T-helper 17 cell (primary cell): ENCODE measurements at places on chromosomes 7 and 10. TPM values are rescaled to one million over a fixed set of nuclear protein-coding genes. Genes with fewer than 3 reads are reported as not detected.

GRCh38 chr10:46518028-46518725 lies 38.3 kb downstream of the GPRIN2 start:
- no peak for DNase-seq

- DNase-seq = no peak
Measured at GRCh38 chr10:104435822-104436221, 82.2 kb downstream of the CFAP58 start.

GRCh38 chr10:12511651-12512050 lies 162.3 kb downstream of the CAMK1D start:
- DNase-seq = no peak

The WDR86 gene
- 24.4 TPM for total RNA-seq

DNA sequence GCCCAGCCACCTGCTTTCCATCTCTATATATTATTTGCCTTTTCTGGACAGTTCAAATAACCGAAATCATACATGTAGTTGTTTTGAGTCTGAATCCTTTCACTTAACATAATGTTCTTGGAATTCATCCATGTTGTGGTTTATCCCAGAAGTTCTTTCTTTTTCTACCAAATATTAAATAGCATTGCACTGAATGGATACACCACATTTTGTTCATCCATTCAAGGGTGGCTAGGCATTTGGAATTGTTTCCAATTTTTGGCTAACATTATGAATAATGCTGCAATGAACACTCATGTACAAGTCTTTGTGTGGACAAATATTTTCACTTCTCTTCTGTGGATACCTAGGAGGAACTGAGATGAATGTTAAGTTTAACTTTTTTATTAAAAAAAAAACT lies 18.0 kb downstream of the DNAJC1 start:
- no peak for DNase-seq

The BLOC1S2 gene
- 40.4 TPM for total RNA-seq

- no peak for DNase-seq
Measured at GRCh38 chr7:92653136-92653535, 62.9 kb upstream of the FAM133B start.

The CLDN4 gene
- 0.23 TPM for total RNA-seq

DNA sequence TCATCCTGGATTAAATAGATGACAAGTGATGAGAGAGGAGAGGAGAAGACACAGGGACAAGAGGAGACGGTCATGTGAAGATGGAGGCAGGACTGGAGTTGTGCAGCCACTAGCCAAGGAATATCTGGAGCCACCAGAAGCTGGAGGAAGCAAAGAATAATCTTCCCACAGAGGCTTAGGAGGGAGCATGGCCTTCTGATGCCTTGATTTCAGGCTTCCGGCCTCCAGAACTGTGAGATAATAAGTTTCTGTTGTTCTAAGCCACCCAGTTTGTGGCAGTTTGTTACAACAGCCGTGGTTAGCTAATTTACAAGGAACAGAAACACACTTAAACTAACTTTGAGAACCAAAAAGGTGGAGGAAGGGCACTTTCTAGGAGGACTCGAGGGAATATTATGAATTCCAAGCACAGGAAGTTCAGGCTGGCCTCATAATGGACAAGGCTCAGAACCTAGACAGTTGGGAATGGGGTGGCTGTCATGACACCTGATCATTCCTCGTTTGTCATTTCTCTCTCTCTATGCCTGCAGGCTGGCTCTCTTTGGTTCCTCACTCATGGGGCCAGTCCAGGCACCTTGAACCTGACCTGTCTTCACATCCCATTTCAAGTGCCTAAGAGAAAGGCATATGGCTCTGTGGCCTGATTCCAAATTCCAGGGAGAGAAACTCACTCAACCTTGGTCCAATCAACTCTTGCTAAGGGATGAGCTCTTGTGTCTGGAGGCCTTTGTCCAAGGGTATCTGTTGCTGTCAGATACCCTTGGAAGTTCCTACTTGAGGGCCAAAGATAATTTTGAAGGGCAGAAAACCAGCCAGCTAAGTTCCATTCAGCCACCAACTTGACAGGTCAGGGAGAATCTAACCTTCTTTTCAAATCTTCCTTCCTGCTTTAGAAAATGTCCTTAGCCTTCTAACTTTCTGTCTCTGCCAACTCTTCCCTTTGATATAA lies 33.5 kb upstream of the PDZD8 start:
- DNase-seq = no peak

GRCh38 chr7:127885222-127885772 lies 145.9 kb downstream of the LRRC4 start:
- DNase-seq = no peak

GRCh38 chr7:17206349-17206905 lies 92.0 kb upstream of the AHR start:
- DNase-seq = no peak

GRCh38 chr7:2643386-2644219 lies 11.8 kb downstream of the TTYH3 start:
- no peak for DNase-seq

GRCh38 chr10:124573726-124574455 lies 112.3 kb downstream of the LHPP start:
- no peak for DNase-seq

GRCh38 chr7:157386979-157387800 lies 50.4 kb downstream of the DNAJB6 start:
- peak; percentile 87 for DNase-seq

GRCh38 chr7:84122582-84123360 lies 71.8 kb downstream of the SEMA3A start:
- no peak for DNase-seq

GRCh38 chr10:99411546-99411945 lies 18.9 kb downstream of the GOT1 start:
- DNase-seq = no peak

- no peak for DNase-seq
Measured at GRCh38 chr7:146528581-146528980, 412.0 kb downstream of the CNTNAP2 start.

The ANKRD7 gene
- total RNA-seq = not detected

DNA sequence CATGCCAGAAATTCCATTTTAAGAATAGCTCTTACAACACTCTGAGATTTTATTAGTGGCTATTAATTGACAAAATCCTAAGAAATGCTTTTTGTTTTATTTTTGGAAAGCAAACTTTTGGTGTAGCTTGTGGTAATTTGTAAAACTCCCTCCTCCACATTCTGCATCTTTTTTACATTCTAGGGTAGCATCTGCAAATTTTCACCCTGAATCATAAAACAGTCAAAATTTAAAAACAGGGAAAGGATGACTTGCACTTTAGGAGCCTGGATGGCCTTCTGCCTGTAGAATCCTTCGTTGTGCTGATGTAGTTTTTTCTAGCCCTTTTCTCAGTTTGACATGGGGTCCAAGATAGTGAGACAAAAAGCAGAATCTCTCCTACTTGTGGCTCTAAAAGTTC lies 316.1 kb downstream of the ADRA2A start:
- DNase-seq = no peak

- DNase-seq = no peak
Measured at GRCh38 chr7:122802301-122802751, 83.9 kb downstream of the CADPS2 start.

The CYP3A5 gene
- total RNA-seq = not detected

DNA sequence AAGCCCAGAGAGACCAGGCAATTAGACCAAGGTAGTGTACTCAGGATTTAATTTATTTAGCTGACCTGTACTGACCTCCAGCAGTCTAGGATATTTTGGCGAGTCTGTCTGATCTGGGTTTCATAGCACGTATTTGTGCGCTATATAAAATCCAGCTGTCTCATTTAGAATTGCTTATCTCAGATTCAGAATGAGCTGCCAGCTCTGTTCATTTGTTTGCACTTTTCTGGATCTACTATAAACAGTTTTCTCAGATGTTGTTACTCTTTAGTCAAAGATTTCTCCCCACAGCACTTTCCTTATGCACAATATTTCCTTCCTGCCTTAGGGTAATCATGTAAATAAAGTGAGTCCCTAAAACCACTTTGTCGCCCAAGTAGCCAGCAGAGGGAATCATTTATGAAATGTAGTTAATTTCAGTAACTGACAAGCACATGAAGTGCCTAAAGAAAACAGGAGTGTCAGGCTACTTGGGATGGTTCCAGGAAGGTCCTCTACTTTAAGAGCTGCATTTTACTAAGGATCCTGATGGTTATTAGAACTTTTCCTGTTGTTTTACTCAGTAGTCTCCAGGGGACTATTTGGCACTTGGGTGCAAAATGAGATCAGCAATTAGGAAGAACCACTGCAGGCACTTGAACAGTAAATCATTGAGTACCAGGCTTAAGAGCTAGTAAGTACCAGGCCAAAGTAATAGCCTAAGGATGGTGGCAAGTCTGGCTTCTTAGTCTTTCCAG lies 226.4 kb downstream of the TWIST1 start:
- no peak for DNase-seq

DNA sequence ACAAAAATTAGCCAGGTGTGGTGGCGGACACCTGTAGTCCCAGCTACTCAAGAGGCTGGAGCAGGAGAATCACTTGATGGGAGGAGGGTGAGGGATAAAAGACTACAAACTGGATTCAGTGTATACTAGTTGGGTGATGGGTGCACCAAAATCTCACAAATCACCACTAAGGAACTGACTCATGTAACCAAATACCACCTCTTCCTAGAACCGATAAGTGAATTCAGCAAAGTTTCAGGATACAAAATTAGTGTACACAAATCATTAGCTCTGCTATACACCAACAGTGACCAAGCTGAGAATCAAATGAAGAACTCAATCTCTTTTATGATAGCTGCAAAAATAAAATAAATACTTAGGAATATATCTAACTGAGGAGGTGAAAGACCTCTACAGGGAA lies 23.0 kb upstream of the DMBT1 start:
- DNase-seq = no peak

The VWDE gene
- 5.8 TPM for total RNA-seq
